ENCODE measurements at places on chromosomes 16 and 17.
A peak's percentile ranks its signal among the peaks of the same experiment; 100 is the strongest.

DNA sequence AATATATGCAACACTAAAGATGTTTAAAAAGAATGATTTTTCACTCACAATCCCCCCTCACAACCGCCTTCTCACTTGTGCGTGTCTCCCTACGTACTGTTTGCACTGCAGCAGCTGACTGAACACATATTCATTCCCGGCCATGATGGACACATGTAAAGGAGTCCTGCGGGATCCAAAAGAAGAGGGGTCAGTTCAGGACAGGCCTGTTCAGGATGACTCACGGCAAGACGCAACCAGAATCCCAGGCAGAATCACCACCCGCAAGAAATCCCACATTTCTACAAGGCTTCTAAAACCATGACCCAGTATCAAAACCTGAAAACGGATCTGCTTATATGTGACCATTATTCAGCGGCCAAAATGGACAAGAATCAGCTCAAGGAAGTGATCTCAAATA, 52.3 kb downstream of the CYB5D2 start:
- DNase-seq, result no peak

GRCh38 chr16:10266809-10267208, 84.6 kb upstream of the GRIN2A start:
- no peak for DNase-seq

- DNase-seq, result no peak
These were observed 24.4 kb upstream of the PMP22 start for GRCh38 chr17:15289285-15290183.

DNA sequence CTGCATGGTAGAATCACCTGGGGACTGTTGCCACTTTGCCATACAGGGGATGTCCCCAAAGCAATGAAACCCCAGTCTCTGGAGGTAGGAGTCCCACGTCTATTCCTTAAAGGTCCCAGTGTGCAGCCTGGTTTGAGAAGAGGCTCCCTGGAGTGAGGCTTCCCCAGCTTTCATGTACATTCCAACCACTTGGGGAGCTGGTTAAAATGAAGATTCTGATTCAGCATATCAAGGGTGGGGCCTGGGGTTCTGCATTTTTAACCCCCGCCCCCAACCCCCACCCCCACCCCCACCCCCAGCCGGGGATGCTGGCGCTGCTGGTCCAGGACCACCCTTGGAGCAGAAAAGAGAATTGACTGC, 241.2 kb downstream of the FOXL1 start:
- no peak for DNase-seq

DNA sequence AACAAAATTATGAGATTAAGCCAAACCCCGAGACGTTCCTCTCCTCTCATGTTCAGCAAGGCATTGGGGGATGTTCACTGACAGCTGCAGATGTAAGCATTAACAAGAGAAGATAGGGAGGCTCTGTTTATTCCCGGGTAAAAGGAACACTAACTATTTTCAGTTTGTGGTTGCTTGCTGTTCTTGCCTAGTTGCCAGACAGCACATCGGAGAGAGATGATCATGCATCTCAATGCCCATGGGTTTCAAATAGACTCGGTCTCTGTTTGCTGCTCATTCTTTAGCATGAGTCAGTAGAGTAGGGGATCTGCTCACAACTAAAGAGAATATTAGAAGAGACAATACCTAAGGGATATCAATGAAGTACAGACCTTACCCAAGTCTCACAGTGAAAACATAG, 78.3 kb downstream of the TMEM100 start:
- DNase-seq, result no peak

- no peak for DNase-seq
These were observed 16.0 kb downstream of the ZNF821 start for GRCh38 chr16:71867939-71868338.

GRCh38 chr16:78277321-78278055, 178.0 kb downstream of the WWOX start:
- no peak for DNase-seq

DNA sequence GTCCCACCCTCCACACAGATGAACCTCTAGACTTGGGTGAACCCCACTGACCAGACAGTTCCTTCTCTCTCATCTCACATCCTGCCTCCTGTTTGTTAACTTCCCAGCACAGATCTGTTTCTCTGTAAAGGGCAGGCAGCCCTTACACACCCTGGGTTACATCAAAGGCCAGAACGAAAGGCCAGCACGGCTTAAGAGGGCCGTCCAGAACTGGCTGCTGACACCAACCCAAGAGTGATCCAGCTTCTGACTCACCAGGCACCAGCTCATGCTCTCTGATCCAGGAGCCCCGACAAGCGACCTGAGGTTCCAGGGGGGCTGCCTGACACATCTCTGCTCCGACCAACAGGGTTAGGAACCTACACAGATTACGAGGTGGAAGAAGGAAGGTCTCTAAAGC, 86.9 kb downstream of the MRM3 start:
- DNase-seq, result no peak

GRCh38 chr16:77869997-77870813, 81.8 kb downstream of the VAT1L start:
- no peak for DNase-seq

DNA sequence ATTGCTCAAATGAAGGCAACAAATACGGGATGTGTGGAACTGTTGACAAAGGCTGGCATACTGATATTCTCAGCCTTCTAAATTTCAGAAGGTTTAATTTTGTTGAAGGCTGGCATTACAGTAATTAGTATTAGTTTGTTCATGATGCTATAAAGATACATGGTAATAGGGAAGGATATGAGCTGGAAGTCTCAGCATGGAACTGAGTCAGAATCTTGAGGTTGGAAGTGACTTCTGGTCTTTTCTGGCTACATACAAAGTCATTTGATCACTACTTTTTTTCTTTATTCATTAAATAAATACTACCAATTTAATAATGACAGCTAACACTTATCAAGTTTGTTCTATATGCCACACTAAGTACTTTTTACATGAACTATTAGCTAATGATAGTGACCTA, 22.6 kb downstream of the RABEP1 start:
- DNase-seq, result no peak

- no peak for DNase-seq
These were observed 4.7 kb upstream of the MPO start for GRCh38 chr17:58285422-58285810.

GRCh38 chr17:73278465-73279453, 17.1 kb upstream of the CPSF4L start:
- no peak for DNase-seq

- DNase-seq, result no peak
These were observed 1.4 kb downstream of the CLDN9 start for GRCh38 chr16:3013998-3014690.

DNA sequence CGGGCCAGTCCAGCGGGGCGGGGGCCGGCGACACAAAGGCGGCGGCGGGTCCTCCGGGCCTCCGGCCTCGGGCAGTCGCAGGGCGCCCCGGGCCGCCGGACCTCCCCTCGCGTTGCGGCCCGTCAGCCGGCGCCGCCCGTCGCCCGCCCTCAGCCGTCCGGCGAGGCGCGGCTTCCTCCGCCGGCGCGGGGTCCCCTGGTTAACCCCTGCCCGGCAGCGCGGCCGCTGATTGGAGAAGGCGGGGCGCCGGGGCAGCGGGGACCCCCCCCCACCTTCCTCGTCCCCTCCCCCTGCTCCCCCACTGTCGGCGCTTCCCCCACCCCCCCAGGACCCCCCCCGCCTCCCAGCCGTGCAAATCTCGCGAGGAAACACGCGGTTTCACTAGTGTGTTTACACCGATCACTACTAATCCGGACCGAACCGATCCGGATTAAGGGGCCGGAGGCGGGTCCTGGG, at the start of gene TLK2:
Gene TLK2 (plus strand): TSS at position 402 of the 456 bp plus-strand sequence. CDS start 2,301 bp downstream, outside the sequence.
- peak; percentile 81 for DNase-seq

- no peak for DNase-seq
These were observed 21.3 kb downstream of the ADGRG5 start for GRCh38 chr16:57563761-57564160.

DNA sequence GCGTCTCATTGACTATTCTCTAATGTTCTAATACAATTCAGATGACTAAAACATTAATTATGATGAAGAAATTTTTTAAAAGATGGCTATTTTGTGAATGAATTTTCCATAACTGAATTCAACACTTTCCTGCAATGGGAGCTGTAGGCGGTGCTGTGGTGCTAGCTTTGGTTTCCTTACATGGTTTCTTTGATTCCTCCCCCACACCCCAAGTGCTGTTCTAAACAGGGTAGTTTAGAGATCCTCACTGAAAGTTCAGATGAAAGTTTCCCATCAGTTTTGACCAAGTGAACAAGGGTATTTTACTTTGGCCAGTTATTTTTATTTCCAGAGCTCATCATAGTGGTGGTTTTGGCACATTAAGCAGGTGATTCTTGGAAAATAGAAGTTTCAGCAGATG, 26.0 kb upstream of the MRC2 start:
- no peak for DNase-seq

- DNase-seq, result no peak
These were observed 1384.2 kb downstream of the CDH11 start for GRCh38 chr16:63737633-63738032.

DNA sequence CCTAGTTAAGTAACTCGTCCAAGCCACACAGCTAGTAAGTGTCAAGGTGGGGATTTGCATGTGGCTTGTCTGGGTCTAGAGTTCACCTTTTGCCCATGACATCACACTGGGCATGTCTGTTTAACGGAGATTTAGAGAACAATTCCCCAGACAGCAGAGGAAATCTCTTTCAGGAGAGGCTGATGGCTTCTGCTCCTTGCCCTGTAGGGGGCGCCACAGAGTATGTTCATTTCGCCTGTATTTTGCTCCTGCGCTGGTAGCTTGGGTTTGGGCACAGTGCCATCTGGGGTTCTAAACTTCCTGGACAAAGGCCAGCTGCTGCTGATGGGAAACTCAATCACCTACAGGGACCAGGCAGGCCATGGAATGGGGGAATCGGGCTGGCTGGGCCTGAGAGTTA, 20.4 kb downstream of the OTOA start:
- peak; percentile 64 for DNase-seq

GRCh38 chr16:89357055-89357816, 133.1 kb downstream of the ANKRD11 start:
- no peak for DNase-seq

DNA sequence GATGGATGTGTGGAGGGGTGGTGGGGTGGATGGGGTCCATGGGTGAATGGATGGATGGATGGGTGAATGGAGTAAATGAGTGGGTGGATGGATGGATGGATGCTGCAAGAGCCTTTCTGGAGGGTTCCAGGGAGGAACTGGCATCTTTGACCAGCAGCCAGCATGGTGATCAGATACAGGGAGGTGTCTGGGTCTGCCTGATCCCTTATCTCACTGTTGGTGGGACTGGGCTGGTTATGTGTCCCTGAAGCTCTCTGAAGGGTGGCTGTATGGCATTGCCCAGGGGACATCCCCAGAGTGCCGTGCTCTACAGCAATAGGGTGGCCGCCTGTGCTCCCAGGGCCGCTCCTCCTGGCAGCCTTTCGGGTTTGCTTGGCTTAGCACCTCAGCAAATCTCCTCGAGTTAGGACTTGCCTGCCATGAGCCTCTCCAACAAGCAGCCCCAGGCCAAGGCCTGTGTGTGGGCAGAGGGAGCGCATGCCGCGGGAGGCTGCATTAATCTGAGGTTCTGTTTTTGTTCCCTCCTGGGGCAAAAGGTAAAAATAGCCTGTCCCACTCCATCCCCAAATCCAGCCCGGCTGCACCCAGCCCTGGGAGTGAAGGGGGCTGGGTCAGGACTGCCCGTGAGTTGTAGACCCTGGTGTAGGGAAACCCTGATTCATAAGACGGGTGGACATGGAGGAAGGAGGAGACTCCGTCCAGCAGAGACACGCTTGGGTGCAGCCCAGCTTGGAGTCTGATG, 165.4 kb downstream of the SEC14L1 start:
- DNase-seq, result no peak

- DNase-seq, result no peak
These were observed 499.0 kb downstream of the MAF start for GRCh38 chr16:79101491-79101890.

Data from HEK293T (cell line).